Nephron progenitor cell (in vitro differentiated cells): ENCODE measurements at places on chromosomes 3 and 15.

GRCh38 chr3:126350502-126351085 is 6.6 kb downstream of the KLF15 start:
- no peak for DNase-seq

DNA sequence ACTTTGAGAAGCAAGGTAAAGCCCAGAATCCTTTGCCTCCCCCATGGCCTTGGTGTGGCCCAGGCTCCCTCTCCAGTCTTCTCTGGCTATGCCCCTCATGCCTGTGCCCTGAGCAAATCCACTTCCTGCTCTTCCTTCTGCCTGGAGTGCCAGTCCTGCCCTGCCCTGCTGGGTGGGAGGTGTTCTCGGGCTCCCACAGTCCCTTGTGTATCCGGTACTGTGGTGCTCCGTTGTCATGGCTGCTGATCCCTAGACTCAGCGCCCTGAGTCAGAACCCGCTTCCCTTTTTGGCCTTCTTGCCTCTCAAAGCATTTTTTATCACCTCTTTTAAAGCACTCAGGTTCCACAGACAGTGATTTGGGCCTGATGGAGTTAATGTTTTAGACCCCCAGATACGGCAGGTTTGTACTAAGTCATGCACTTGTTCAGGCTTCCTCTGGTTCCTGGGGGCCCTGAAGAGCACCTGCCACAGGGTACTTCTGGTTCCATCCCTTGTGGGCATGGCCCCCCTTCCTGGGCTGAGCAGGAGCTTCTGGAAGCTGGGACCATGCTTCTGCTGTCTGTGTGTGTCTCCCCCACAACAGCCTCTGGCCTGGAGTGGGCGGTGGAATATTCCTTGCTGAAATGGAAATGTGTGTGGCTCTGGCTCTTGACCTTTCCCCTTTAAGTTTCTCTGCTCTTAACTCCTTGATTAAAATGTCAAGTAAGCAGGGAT is 29.6 kb upstream of the ADAMTS7 start:
- DNase-seq: no peak

DNA sequence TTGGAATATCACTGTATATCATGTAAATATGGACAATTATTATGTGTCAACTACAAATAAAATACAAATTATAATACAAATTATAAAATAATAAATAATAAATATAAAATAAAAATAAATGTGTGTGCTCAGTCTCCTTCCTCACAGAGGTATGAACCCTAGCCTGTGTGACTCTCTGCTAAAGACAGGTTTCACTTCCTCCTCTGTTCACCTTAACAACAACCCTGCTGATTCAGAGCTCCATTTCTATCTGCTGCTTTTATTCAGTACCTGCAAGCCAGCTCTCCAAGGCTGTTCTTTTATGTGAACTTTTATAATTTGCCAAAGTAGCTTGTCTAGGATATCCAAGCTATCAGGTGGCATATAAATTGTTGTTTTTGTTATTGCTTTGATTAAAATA is 610.7 kb upstream of the GRM7 start:
- no peak for DNase-seq

- DNase-seq: no peak
Observed at GRCh38 chr15:27454281-27455075, 483.5 kb downstream of the GABRG3 start.

GRCh38 chr3:191005790-191006189 is 143.3 kb upstream of the GMNC start:
- no peak for DNase-seq

GRCh38 chr3:46138581-46138980 is 69.5 kb downstream of the CCR1 start:
- no peak for DNase-seq

DNA sequence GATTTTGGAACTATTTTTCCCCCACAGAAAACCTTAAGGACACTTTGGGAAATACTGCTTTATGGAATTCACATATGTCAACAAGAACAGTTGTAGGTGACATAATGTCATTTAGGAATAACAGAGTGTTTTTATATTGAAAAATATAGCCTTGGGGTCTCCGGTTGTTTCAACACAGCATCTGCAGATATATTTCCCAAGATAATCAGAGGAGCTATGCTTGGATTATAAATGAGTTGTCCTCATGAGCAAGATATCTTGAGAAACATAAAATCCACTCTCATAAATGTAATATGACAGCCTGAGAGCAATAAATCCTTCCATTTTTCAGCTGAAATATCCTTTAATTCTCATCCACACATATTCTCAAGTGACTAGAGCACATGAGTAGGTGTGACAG is 473.7 kb upstream of the LMCD1 start:
- DNase-seq: no peak

DNA sequence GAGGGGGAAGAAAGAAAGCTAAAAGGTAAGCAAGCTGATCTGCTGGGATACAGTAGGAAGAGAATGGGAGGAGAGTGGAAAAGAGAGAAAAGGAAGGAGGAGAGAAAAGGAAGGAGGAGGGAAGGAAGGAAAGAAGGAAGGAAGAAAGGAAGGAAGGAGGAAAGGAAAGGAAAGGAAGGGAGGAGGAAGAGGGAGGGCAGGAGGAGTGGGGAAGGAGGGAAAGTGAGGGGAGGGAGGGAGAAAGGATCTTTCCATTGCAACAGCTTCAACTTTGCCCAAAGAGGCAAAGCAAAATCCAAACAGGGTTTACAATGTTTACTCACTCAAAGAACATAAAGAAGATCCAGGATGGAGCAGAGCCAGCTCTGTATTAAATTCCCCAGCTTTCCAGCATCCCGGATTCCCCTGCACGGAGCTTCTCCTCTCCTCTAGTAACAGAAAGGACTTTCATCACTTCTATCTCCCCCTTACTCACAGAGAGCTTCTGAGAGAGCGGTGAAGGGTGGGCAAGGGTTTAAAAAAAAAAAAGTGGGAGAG is 494.2 kb upstream of the PROK2 start:
- DNase-seq: no peak
